NCI-H748 treated with DMSO at 0.1 percent for 48 hours (cell line): ENCODE measurements at places on chromosomes 12 and 14.

DNA sequence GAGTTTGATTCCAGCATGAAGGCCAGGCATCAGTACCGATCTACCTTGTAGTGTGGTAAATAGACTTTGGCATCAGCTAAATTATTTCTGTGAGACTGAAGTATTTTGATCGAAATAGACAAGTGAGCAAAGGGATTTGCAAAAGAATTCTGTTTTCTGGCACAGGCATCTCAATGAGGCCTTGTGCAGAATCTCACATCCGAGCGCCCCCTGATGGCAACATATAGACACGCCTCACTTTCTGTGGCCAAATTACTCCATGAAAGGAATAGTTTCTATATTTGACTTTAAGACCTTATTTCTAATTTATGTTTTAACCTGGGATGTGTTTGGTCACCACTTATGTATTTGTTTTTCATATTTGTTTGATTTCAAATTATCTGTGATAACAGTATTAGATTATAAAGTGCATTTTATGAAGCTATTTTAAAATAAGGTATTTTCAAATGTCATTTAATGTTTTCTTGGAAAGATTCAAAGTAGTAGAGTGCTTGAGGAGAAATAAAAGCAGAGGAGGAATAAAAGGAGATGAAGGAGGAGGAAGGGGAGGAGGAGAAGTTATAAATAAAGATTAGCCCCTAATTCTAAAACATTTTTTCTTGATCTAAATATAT is 731.9 kb downstream of the NRXN3 start:
- peak; percentile 37 for DNase-seq

DNA sequence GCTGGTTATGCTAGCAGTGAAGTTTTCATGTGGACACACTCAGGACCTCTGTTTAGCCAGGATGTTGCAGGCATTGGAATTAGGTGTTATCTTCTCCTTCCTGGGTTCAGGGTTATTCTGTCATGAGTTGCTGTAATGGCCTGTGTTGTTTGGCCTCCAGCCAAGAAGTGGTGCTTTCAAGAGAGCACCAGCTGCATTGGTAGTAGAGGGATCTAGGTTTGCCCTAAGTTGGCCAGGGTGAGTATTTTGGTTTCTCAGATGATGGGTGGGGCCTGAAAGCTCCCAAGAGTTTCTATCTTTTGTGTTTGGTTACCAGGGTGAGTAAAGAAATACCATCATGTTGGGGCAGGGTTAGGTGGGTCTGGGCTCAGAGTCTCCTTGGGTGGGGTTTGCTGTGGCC is 2.7 kb upstream of the GZMH start:
- DNase-seq: no peak

DNA sequence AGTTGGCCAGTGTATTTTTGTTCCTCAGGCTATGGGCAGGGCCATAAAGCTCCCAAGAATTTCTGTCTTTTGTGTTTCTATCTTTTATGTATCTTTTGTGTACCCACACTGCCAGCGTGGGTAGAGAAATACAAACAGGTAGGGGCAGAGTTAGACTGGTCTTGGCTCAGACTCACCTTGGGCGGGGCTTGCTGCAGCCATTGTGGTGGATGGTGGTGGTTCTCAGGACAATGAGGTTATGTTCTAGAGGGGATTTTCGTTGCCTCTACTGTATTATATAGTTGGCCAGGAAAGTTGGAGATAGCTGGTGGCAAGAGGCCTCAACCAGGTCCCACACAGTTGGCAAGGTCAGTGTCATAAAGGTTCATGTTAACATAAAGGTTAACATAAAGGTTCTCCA is 977.5 kb upstream of the LRFN5 start:
- DNase-seq: no peak

GRCh38 chr14:95535226-95536021 is 574 bp downstream of the GLRX5 start:
- DNase-seq: no peak

GRCh38 chr14:33118668-33119067 is 180.0 kb downstream of the NPAS3 start:
- peak; percentile 42 for DNase-seq

- DNase-seq: no peak
Observed at GRCh38 chr14:61644175-61644574, 51.1 kb upstream of the HIF1A start.

DNA sequence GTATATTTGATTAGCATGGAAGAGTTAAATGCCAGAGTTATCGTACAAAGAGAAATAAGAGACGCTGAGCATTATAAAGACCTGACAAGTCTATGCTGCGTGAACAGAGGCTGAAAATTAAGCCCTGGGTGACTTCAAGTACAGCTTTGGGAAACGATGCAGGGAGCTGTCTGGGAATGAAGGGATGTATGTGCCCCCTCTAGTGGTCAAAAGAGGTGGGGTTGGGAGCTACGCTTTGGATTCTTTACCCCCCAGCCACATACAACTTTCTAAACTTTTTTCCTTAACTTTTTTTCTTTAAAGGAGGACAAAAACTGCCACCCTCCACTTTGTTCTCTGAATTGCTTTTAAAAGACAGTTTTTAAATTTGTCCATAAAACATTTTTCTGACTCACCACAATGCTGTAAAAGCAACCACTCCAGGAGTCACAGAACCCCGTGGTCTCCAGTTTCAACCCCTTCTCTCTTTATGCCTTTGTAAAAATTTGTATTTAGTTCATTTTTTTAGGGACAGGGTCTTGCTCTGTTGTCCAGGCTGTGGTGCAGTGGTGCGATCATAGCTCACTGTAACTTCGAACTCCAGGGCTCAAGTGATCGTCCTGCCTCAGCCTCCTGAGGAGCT is 59.4 kb downstream of the ZNF664 start:
- DNase-seq: peak; percentile 18

DNA sequence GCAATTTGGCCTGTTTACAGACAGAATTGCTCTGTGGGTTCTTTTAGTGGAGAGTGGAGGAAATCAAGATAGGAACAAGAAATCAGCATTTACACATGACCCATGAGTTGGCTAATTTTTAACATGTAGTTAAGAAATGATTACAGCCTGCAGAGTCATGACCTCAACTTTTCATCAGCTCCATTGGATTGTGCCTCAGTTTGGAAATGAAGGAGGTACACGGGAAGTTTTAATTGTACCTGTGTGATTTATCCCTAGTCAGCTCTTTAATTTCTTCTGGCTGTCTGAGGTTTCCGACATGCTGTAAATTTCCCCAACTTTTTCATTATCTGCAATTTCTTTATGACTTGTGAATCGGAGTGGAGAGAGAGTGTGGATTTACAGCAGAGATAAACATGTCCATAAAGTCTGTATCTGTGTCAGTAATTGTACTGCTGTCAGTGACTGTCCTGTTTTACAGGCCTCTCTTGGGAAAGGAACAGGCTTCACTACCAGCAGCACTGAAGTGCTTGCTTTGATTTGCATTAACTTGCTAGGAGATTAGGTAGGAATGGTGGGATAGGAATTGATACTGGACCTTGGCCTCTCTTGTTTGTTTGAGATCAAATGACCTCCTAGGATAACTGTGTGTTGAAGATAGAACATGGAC is 49.2 kb downstream of the LIN52 start:
- DNase-seq: no peak

GRCh38 chr14:76510181-76510580 is 134.2 kb downstream of the ESRRB start:
- no peak for DNase-seq

DNA sequence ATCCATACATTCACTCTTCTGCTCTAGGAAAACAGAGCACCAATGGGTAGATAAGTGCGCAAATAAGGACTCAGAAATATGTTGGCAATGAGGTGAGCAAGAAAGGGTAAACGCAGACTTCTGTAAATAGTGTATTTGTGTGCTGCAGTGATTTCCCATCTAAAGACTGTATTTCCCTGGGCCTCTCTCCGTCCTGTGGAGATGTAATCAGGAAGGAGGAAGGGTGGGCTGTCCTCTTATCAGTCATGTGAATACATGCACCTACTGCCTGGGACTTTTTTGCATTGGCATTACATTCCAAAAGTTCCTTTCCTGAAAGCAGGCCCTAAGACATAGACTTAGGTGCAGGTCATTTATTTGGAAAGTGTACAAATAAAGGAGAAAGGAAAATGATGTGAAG is 114.5 kb downstream of the OTOGL start:
- no peak for DNase-seq

GRCh38 chr12:113852264-113852663 is 113.9 kb downstream of the RBM19 start:
- DNase-seq: no peak

- DNase-seq: no peak
Observed at GRCh38 chr12:41979574-41979973, 165.1 kb downstream of the GXYLT1 start.

GRCh38 chr12:12975322-12976077 is 23.5 kb upstream of the GPRC5D start:
- no peak for DNase-seq

GRCh38 chr12:128829861-128830504 is 6.2 kb upstream of the SLC15A4 start:
- no peak for DNase-seq

DNA sequence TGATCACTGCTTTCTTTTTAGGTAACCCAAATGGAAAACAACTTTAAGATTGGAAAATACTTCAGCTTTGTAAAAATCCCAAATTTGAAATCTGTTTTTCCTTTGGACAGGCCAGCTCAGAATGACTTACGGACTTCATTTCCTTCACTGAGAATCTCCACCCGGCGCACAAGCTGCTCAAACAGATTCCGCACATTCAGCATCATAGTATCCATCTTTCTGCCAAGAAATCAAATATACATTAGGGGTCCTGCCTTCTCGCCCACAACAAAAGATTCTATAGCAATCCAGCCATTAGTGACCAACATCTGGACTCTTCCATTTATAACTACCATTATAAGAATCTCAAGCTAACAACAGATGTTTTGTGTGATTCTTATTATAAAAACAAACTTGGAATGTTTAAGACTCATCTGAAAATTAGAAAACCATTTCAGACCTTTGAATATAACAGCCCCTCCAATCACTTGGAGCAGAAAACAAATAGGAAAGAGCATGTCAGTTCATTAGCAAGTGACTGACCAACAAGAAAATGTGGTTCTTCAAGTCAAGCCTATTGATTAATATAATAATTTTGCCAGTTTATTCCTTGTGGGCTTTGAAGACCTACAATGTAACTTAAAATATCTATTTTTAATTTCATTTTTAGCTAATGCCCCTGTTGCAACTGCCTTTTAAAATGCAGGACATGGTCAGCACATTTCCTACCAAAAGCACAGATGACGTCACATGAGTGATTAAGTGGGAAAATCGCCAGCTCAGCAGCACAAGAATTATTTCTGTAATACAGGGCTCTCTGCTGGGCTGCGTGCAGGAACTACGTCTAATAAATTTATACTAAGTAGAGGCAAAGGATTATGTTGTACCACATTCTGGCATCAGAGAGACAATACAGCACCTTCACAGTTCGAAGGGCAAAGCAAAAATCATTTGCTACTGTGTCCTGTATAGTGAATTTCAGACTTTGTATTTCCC is 8.5 kb downstream of the RACGAP1 start:
- DNase-seq: no peak

DNA sequence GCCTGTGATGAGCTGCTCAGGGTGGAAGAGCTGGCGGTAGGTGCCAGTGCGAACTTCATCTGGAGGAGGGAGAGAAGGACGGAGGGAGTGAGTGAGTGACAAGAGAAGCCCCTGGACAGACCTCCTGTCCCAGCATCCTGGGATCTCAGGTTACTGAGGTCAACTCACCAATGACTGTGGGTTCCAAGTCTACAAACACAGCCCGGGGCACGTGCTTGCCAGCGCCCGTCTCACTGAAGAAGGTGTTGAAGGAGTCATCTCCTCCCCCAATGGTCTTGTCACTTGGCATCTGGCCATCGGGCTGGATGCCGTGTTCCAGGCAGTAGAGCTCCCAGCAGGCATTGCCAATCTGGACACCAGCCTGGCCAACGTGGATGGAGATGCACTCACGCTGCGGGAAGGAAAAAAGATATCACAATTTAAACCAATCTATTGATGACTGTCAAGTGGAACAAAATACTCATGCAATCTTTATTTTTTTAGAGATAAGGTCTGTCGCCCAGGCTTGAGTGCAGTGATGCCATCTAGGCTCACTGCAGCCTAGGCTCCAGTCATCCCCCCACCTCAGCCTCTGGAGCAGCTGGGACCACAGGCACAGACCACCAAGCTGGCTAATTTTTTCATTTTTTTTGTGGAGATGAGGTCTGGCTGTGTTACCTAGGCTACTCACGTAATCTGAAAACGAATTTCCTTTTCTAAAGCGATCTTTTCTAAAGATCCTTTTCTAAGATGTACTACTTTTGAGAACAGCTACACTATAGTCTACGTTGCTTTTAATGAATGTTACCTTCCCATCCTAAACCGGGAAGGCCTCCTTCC is 1.7 kb downstream of the TUBA1B start:
- no peak for DNase-seq

DNA sequence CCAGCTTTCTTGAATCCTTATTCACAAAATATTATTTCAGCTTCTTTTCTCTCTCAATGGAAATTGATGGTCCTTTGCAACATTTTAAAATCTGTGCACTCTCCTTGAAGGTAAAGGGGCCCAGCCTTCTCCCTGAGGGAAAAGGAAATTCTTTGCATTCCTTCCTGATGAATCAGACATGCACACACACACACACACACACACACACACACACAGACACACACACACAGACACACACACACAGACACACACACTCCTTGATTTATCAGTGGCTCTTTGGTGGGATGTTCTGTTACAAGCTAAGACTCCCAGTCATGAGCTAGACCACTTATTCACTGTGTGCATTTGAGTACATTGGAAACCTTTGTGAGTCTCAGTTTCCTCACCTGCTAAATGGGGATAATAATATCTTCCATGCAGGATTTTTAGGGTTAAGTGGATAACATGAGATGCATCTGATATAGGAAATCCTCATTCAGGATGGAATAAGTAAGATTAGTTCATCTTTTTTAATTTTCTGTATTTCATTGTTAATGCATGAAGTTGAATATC is 45.1 kb upstream of the HMGA2 start:
- DNase-seq: no peak

GRCh38 chr12:88258396-88258795 is 116.3 kb downstream of the TMTC3 start:
- DNase-seq: no peak

- peak; percentile 64 for DNase-seq
Observed at GRCh38 chr12:114662512-114663177, 21.3 kb downstream of the TBX3 start.

GRCh38 chr12:64813723-64814122 is 10.7 kb upstream of the TBC1D30 start:
- DNase-seq: no peak

GRCh38 chr14:51582437-51582836 is 69.3 kb upstream of the FRMD6 start:
- no peak for DNase-seq

DNA sequence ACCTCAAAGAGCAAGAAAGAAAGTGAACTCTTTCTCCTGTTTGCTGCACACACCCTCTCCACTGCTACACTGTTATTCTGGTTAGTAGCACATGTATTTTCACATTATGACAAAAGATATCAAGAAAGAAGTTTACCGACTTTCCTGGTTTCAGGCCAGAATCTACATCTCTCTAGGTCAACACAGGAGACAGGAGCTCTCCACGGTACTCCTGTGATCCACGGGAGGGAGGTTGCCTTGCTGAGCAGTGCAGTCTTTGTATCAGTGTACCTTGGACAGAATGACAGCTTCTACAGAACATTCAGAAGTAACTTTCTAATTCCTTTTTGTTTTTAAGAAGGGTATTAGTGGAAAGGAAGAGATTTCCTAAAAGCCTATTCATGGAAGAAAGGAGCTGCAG is 805.6 kb downstream of the NRXN3 start:
- DNase-seq: no peak

GRCh38 chr12:6935371-6936193 is 7.8 kb downstream of the ATN1 start:
- DNase-seq: no peak

- no peak for DNase-seq
Observed at GRCh38 chr14:35470755-35471154, 63.2 kb upstream of the INSM2 start.
